Fibroblast of villous mesenchyme (primary cell): ENCODE measurements at places on chromosomes 5 and 9.

DNA sequence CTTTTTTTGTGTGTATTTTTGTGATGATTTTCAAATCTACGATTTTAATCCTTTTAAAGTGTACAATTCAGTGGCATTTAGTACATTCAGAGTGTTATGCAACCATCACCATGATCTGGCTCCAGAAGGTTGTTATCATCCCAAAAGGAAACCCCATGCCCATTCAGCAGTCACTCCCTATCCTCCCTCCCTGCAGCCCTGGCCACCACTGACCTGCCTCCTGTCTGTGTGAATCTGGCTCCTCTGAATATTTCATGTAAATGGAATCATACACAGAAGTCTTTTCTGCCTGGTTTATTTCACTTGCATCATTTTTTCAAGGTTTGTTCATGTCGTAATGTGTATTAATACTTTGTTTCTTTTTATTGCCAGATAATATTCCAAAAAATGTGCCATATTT lies 32.5 kb downstream of the HABP4 start:
- no peak for DNase-seq

- DNase-seq = no peak
These were observed 403.7 kb upstream of the ZNF608 start for GRCh38 chr5:125150041-125150669.

DNA sequence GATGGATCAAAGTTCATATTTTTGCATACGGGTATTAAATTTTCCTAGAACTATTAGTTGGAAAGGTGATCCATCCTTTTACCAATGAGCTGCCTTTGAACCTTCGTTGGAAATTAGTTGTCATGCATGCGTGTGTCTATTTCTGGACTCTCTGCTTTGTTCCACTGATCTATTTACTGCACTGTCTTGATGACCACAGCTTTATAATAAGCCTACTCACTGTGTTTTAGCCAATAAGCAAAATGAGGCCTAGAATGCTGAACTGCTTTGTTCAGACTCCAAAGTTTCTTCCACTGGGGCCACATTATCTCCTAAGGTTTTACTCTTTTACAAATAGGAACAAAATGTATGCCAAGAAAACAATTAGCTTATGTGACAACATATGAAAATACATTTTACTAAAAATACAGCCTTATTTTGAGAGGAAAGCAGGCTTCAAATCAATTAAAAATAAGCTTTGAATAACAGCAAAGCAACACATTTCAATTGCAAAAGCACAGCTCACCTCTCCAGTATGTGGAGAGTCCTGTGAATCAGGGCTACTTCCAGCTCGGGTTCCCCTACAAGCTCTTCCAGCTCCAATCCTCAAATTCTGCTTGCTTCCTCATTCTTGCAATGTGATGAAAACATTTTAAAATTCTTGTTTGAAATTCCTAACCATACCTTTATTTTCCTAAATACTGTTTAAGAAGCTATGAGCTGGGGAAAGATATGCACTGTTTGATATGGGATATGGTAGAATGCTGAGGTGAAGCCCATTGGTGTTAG lies 72.0 kb downstream of the RETREG1 start:
- DNase-seq = no peak

DNA sequence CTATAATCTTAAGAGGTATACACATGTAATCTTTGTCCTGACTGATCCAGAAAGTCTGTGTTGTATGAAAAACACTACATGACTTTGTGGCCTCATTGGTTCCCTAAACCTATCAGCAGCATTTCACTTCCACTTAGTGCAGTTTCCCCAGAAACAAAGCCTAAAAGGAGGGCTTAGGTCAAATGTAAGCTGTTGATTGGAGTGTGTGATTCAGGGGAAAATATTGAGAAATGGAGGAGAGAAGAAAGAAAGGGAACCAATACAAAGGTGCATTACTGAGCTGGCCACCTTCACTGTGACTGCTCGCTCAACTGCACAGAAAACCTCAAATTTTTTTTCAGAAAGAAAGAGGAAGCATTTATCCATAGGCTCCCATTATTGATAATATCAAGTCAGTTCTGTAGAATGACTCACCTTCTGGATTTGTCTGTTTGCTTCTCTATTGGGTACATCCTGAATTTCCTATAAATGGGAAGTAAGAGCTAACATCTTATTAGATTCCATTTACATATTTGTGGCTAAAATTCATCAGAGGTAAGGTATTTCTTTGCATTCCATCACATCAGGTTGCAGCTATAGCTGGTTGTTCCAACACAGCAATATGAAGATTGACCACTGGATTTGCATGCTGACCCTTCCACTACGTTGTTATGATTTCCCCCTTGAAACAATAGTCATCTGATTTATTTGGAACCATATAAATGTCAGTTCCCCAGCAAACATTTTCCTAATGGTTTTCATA lies 10.3 kb upstream of the FST start:
- no peak for DNase-seq
